Right atrium auricular region (tissue), 2 donors: ENCODE measurements at places on chromosomes 1 and 21.

DNA sequence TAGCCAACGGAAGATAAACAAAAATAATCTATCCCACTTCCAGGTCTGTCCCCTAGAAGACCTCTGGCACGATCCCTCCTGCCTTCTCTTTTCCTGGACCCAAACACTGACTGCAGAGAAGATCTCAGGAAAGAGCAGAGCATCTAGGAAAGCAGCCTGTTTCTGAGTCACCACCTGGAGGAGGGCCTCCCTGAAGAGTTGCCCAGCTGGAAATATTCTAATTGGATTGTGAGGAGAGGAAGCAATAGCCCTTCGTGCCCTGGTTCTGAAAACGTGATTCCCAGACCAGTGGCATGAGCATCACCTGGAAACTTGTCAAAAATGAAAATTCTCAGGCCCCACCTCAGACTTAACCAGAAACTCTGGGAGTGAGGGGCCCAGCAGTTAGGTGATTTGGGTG lies 411.1 kb downstream of the SETD4 start:
- DNase-seq, result no peak

GRCh38 chr1:212040629-212041412 lies 5.3 kb downstream of the DTL start:
- DNase-seq, result no peak

GRCh38 chr1:246949956-246950355 lies 18.2 kb upstream of the AHCTF1 start:
- no peak for DNase-seq

DNA sequence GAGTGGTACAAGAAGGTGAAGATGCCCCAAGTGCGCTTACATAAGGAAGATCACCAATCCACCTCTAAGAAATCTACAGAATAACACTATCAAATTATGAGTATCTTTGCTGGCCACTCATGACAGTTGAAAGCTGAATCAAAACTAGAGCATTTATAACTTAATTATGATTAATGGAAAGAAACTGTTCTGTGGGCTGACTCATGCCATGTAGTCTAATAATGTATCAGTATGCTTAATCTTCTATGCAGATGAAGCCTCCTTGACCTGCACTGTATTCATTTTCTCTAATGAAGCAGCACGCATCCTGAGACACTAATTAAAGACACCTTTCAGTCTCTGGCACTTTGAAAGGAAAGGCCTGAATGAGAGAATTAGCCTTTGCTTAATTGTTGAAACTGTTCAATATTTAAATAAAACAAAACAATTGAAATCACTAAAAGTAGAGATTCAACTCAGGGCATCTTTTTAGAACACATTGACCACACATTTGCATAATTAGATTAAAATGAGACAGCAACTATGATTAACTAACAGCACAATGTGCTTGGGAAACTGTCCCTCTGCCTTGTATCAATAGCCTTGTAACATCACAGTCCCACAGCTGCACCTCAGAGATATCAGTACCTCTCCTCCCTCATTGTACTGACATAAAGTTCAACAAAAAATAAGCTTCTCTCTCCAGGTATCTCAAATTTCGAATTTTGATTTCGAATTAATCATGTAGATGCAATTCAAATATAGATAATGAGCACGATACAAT lies 105.6 kb downstream of the NTPCR start:
- DNase-seq, result no peak

GRCh38 chr1:60742339-60742738 lies 340.0 kb upstream of the NFIA start:
- no peak for DNase-seq

GRCh38 chr1:180636138-180636537 lies 4.3 kb downstream of the XPR1 start:
- no peak for DNase-seq

DNA sequence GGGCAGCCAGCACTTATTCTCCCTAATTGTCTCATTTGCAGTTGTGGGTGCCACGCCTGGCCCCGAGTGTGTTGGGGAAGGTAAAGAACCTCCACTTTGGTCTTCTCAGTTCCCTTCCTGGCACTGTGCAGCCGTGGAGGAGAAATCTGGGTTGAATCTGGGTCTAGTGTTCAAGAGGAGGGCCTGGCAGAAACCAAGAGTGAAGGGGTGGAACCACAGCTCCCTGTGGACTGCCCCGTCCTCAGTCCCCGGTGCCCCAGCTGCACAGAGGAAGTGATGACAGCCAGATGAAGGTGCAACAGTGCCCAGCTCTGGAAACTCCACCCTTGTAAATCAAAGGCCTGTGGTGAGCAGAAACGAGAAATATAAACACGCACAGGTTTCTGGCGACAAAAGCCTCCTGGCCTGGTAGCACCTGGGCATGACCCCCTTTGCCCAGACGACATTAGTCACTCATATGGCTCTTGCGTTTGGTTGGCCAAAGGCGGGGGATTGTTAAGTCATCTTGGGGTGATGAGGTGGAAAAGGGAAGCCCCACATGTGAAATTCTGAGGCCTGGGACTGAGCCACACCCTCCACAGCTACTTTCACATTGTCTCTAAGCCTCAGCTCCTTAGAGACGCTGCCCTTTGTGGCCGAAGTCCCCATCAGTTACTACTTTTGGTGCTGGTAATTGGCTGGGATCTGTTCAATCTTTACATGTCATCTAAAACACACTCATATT lies 4.2 kb upstream of the ECE1 start:
- DNase-seq, result no peak

DNA sequence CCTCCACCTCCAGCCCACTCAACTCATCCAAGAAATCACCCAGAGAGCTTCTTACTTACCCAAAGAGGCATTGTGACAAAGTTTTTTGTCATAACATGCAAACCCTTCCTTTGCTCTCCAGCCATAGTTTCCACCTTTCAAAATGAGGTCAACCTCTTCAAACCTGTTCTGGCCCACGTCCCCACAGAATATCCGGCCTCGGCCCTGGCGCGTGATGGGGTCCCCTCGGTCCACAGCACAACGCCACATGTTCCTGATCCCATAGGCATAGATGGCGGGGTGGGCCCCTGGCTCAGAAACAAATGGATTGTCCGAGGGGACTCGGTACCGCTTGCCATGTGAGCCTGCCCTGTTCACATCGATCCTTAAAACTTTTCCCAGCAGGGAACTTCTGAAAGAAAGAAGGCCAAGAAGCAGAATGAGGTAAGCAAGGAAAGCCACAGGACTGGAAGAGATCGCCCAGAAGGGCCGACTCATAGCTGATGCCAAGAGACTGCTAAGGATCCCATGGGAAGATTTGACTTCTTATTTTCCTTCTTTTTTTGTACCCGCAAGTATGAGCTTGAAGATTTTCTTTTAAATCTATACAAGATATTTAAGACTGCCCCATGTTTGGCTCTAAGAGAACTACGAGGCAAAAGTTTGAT lies 7.8 kb downstream of the HHIPL2 start:
- no peak for DNase-seq

GRCh38 chr21:27569091-27569490 lies 602.2 kb upstream of the ADAMTS5 start:
- no peak for DNase-seq

DNA sequence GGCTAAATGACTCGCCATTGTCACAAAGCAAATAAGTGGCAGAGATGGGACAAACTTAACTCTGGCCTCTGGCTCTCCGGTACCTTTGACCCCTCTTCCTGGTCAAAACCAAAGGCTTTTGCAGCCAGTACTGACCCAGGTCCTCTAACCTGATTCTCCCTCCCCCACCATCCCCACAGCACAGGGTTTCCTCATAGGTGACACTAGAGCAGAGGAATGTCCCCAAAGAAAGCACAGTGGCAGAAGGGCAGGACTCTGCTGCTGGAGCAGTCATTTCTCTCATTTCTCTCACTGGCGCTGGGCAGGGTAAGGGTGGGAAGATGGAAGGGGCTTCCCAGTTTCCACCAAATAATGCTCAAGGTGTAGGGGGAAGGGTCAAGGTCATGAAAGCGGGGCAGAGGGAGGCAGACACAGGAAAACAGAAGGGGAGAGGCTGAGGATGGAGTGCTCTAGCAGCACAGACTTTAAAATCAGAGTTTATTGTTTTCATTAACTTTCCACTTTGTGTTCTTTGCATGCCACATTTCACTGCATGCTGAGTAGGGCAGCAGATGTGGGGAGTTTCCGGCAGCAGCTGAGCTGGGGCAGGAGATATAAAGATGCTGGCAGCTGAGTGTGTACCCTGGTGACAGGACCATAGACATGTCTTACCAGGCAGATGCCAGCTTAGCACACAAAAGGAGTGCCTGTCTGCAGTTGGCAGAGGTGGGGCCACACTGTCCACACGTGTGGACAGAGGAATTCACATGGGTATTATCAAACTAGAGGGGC lies 80.5 kb downstream of the FAM78B start:
- DNase-seq, result no peak

DNA sequence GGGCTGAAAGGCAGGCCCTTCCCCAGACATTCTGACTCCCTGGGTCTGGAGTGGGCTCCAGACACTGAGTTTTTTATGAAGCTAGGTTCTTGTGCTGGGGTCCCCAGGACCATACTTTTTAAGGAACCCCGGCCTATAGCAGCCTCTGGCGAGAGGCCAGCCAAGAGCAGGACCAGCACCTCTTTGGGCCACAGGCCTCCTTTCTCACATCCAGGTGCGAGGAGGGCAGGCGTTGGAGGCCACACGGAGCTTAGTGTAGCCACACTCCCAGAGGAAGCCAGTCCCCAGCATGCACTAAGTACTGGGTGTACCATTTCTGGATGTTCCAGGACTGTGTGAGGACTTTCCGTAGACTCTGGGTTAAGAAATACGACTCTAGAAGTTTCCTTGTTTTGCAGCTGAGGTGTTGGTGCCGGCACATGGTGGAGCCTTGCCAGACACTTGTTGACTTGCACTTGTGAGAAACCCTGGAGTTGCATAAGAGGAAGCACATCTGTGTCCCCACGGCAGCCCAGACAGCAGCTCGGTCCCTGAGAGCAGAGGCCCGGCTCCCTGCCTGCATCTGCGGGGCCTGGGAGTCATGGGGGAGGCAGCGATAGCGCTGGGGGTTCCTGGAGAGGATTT lies 122.2 kb upstream of the VAMP3 start:
- peak; percentile 73 for DNase-seq

- no peak for DNase-seq
These were observed 154.0 kb downstream of the MATN1 start for GRCh38 chr1:30569384-30569783.
